ENCODE measurements at places on chromosomes 1 and 21.

DNA sequence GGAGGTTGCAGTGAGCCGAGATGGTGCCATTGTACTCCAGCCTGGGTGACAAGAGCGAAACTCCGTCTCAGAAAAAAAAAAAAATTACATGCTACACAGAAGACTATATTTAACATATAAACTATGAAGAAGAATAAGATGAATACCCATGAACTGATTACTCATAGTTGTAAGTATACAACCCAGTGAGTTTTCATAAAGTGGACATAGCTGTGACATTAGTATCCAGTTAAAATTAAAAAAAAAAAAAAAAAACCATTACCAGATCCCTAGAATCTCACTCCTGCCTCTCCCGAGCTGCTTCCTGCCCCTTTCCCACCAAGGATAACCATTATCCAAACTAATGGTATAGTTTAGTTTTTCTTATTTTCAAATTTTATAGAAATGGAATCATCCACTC is 37.4 kb downstream of the UBE4B start:
- no peak for DNase-seq

GRCh38 chr1:165376041-165376810 is 19.7 kb upstream of the LMX1A start:
- DNase-seq, result peak; percentile 86

DNA sequence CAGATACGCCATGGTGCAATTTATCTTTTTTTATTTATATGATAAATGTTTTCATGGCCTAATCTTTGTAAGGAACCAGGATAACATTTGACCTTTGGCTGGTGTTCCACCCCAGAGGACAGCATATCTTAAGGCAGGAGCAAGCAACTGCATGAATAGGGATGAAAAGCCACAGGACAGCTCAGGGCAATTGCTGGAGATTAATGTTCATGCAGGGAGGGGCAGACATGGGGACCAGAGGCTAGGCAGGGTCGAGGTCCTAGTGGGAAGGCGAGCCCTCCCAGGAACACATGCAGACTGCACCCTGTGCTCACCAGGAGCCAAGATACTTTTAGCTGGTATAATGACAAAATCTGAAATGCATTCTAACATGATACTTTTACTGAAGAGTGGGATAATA is 74.4 kb upstream of the HAO2 start:
- no peak for DNase-seq

GRCh38 chr1:190578017-190578416 is 100.4 kb upstream of the BRINP3 start:
- DNase-seq, result no peak

DNA sequence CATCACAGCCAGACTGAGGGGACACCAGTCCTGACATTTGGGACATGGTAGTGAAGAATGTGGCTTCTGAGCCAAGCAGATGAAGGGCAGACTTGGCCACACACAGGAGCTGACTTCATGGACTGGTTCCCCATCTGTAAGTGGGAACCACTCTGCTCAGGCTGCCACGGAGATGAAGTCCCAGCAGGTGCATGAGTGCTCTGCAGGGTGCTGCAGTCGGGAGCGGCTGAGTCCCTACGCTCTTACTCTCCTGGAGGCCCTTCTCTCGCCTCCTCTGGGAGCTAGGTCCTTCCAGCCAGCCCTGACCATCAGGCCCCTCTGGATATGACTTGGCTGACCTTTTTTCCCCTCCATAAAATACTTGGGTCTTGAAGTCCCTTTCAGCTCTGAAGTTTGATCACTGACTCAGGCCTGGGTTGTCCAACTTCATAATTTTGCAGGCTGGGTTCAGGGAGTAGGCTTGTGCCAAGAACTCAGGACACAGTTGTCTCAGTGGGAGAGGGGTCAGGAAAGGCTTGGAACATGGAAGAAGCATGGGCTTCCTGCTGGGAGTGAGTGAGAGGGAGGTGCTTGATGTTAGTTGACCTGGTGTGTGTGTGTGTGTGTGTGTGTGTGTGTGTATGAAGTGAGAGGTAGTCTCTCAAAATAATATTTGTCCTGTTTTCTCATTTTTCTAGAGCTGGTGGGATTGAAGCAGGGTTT is 21.0 kb upstream of the EPS8L3 start:
- DNase-seq, result no peak

DNA sequence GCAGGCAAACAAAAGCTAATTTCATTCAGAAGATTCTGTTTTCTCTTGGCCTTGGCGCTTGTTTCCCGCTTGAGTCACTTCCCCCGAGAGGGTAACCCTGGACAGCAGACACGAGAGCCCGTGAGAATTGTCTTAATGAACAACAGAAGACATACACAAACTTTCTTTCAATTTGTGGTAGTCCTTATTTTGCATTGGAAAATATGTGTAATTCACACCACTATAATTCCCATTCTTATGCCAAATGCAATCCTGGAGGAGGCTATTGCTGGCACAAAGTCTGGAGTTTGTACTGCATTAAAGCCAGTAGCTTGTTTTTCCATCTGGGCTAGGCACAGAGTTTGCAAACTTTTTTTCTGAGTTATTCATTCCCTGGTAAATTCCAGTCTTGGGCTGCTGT is 109.8 kb upstream of the IVNS1ABP start:
- no peak for DNase-seq

- DNase-seq, result no peak
These were observed at the start of gene CNKSR1 for GRCh38 chr1:26177182-26177684. Gene CNKSR1, plus strand, starts transcription at chr1:26177491. Its CDS starts 57 bp downstream, at chr1:26177548.

DNA sequence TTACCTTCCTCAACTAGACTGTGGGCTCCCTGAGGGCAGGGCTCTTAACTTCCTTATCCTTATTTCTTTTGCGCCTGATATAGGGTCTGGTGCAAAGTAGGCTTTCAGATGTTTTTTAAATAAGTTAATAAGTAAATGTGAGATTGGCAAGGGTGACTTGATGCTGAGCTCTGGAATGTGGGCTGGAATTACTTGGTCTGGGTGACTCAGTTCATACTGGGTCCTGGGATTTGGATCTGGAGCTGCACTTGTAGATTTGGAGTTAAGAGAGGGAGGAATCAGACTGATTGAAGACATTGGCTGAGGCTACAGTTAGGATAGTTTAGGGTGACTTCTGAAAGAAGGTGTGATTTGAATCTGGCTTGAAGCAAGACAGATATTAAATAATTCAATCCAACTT is 190.9 kb downstream of the GIPC2 start:
- no peak for DNase-seq

- DNase-seq, result no peak
These were observed 979 bp downstream of the RASSF5 start for GRCh38 chr1:206508130-206508889.

DNA sequence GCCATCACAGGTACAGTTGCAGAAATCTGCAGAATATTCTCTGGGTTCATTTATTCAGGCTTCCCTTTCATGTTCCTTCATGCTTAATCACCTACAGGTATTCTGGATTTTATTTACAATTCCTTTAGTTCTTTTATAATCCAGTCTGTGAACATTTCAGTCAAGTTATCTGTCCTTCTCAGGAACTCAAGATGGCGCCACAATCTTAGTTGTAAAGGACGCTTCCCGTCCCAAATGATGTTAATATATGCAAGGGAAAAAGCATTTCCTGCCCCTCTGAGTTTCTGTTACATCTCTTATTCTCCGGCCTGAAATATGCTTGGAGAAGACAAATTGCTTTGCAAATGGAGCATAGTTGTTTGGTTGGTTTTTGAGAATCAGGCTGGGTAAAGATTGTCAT is 19.3 kb downstream of the F3 start:
- peak; percentile 64 for DNase-seq

DNA sequence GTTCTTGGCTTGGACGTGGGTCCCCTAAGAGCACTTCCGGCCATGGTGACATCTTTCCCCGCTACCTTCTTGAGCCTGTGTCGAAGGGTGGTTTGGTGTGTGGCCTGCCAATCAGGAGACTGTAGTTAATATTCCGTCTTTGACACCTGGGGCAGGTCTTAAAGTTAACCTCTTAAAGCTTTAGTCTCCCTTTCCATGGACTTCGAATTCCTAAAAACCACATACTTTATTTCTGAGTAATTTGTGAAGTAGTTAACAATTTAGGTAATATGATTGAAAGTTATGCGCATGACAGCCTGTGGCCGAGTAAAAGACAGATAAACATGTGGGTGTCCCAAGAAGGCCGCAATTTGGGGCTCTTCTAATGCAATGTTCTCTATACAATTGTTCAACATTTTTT is 10.2 kb upstream of the RAB29 start:
- no peak for DNase-seq

Measured in Ammon's horn (tissue), 1 donor.